ENCODE measurements at places on chromosomes 3 and 15.

DNA sequence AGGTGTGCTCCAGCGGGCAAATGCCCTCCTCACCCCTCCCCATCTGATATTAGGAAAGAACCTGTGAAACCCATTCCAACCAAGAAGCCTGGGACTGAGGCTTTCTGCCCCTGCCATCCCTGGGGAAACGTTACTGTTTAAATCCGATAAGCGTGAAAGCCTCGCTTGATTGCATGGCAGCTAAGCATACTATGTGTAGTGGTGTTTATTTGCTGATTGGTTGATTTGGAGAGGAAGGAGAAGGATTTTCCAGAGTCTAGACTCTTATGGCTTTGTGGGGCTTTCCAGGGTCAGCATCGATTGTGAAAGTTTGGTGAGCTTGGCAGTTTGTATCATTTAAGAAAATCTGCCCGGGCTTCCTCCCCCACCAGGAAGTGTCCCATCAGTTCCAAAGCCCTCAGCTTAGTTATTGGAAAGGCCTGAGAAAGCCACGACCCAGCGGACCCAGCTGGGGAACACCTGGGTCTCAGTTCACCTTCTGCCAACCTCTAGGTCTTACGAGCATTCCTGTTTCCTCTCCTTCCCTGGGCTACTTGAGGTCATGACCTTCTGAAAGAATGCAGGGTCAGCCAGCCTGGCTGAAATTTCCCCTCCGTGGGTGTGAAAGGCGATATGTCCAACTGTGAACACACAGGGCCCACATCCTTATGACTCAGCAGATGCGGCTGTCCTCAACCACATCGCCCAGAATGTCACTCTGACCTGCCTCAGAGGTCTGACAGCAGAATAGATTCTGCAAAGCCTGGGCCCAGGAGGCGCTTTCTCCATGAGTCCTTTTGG is 62.8 kb upstream of the HERC1 start:
- DNase-seq = no peak

DNA sequence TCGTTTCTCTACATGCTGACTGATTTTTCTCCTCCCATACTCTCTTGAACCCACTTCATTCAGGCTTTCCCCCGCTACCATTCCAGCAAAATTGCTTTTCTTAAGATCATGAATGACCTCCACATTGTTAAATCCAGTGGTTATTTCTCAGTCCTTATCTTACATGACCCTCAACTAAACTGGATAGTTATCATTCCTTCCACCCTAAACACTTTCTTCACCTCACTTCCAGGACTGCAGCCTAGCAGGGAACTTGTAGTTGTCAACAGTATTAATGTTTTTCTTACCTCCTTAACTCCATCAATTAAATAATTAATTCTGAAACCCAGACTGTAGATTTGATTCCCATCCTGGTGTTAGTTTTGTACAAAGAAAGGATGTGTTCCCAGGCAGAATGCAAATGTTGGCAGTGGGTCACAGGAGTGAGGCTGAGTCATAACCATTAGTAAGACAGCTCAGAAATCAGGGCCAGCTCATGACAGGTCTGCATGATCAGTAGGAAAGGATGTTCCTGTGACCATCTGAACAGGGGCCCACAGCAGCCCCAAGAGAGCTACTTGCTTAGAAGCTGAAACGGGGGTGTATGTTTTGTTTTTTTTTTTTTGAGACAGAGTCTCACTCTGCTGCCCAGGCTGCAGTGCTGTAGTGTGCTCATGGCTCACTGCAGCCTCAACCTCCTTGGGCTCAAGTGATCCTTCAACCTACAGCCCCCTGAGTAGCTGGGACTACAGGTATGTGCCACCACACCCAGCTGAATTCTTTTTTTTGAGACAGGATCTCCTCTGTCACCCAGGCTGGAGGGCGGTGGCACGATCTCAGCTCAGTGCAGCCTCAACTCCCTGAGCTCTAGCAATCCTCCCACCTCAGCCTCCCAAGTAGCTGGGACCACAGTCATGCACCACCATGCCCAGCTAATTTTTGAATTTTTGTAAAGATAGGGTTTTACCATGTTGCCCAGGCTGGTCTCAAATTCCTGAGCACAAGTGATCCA is 9.1 kb downstream of the BCL2L10 start:
- no peak for DNase-seq

DNA sequence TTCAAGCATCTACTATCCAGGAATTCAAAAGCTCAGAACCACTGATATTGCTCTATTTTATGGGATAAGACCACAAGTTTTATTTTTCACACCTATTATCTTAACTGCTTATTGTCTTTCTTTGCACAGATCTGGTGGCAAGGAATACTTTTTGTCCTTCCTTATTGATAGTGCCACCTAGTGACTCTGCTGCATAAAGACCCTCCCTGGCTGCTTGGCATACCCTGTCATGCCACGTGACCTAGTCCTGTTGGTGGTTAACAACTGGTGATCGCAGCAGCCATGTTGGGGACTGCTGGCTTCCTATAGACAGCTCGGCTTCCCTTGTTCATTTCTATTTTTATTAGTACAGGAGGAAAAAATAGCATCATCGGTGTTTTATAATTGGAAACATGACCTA is 236.3 kb downstream of the MEX3B start:
- DNase-seq = no peak

GRCh38 chr15:42148808-42149492 is 7.5 kb downstream of the PLA2G4F start:
- no peak for DNase-seq

GRCh38 chr15:90585863-90586262 is 56.1 kb downstream of the CRTC3 start:
- DNase-seq = no peak

DNA sequence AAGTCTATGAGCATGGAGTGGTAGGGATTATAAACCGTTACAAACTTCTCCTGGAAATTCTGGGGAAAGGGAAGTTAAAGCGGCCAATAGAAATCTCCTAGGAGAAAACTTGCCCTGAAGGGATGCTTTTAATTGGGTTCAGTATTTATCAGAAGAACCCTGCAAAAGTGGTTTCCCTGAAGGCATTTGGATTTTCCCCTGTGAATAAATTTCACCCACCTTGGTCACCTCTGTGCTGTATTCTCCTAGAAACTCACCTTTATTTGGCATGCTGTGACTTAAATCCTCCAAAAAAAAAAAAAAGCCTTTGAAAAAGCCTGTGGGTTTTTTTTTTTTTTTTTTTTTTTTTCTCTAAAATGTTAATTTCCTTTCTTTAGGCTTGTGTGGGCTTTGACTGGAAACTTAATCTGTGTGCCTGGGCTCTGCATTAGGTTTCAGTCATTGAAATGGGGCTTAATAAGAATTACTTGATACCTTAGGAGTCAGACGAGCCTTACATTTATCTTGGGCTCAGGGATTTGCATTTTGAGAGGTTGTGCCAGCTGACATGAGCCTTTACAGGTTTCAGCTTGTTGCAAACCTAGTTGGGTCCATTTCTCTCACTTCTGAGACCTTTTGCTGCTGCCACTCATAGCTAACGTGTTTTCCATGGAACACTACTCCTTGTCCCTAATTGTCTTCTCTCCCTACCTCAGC is 22.0 kb downstream of the TGFBR2 start:
- no peak for DNase-seq

DNA sequence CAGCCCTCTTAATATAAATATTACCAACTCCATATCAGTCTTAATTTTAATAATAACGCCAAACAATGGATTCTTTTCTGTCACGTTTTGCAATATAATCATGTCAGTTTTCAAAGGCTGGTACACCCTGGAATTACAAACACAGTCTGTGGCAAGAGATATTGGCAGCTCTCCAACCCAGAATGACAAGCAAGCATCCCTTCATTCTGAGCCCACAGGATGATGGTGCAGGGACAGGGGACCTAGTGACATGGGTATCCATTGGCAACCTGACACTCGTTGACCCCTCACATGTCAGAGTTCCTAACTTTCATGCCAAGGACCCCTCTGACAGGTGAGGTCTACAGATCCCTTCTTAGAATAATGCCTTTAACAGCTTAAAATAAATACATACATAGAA is 154.5 kb upstream of the TSC22D2 start:
- no peak for DNase-seq

- DNase-seq = no peak
Measured at GRCh38 chr15:100869151-100869999, 10.3 kb upstream of the ALDH1A3 start.

GRCh38 chr3:98612587-98612986 is 19.2 kb upstream of the CPOX start:
- no peak for DNase-seq
